HCT116 (cell line): ENCODE measurements at places on chromosomes 3 and 15.

- no peak for DNase-seq
These were observed 90.8 kb upstream of the CMC1 start for GRCh38 chr3:28150465-28151206.

DNA sequence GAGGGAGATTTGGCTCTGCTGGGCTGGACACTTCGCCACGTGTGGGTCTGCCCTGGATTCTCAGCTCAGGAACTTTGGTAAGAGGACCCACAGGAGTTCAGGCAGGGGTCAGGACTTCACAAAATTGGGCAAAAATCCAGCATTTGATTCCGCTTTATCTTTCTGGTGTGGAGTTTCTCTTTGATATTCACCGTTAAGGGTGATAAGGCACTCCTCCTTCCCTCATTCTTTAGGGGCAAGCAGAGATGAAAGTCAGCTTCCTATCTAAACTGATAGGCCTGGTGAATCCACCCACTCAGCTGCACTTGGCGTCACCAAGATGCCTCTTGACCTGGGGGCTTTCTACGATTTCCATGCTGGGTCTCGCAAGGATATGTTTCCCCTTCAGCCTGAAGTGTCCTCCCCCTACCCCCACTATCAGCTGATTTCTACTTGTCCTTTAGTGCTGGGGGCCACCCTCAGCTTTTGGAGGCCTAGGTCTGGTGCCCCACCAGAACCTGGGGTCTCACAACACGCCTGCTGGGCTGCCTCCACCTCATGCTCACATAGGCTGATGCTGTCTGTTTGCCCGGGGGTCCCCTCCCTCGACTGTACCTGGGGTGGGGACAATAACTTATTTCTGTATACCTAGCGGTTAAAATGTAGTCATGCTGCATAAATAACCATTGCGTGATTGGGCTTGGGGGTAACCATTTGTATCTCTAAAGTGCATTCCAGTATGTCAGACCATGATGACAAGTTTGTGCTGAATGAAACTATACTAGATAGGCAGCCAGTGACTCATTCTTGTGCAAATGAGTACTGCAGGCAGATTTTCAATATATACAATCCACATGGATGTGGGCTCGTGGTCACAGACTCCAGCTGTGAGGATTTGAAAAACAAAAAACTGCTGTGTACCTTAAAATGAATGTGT is 248.3 kb downstream of the ADAMTS17 start:
- no peak for DNase-seq

- no peak for DNase-seq
These were observed 20.4 kb upstream of the MAP6D1 start for GRCh38 chr3:183845608-183846288.

DNA sequence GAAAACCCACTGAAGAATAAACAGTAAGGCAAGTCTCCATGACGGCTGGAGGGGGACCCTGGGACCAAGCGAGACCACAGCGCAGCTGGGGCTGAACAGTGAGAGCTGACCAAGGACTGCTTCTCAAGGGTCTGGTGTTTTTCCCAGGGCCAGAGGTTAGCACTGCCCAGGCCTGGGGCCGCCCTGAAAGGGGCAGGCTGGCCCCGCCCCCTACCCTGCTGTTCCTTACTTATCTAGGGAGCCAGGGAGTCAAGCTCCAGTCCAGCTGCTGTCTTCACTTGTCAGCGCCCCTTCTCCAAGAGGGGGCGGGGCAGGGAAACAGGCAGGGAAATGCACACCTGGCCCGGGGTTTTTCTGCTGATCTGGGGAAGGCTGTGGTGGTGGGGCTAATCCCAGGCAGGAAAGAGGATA is 51.6 kb upstream of the HACD2 start:
- no peak for DNase-seq

GRCh38 chr15:26887926-26888666 is 21.2 kb downstream of the GABRA5 start:
- DNase-seq, result no peak

- DNase-seq, result no peak
These were observed 73.3 kb upstream of the RAD18 start for GRCh38 chr3:9036404-9037131.

GRCh38 chr15:95830281-95830680 is 500.2 kb upstream of the NR2F2 start:
- no peak for DNase-seq

- DNase-seq, result no peak
These were observed 60.8 kb upstream of the MEF2A start for GRCh38 chr15:99504823-99505551.

- DNase-seq, result no peak
These were observed 12.6 kb downstream of the IFT57 start for GRCh38 chr3:108209579-108209978.

GRCh38 chr3:8200996-8201395 is 300.6 kb upstream of the LMCD1 start:
- DNase-seq, result no peak

- no peak for DNase-seq
These were observed 300.2 kb upstream of the SLCO3A1 start for GRCh38 chr15:91553196-91553854.

DNA sequence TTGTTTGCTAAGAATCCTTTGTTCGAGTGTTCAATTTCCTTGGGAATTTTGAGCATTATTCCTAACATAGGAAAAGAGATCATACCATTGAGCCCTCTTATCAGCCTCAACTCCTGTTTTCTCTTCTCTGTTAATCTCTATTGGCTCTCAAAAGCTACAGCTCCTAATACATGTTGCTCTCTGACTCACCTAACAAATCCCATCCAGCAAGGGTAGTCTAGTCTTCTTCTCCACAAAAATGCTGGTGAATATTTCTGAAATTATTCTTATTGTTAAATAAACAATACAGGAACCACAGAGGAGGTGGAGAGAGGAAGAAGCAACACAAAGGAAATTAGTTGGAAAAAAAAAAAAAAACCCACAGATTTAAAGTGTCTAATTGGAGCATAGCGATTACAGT is 325.8 kb upstream of the NAALADL2 start:
- DNase-seq, result no peak

DNA sequence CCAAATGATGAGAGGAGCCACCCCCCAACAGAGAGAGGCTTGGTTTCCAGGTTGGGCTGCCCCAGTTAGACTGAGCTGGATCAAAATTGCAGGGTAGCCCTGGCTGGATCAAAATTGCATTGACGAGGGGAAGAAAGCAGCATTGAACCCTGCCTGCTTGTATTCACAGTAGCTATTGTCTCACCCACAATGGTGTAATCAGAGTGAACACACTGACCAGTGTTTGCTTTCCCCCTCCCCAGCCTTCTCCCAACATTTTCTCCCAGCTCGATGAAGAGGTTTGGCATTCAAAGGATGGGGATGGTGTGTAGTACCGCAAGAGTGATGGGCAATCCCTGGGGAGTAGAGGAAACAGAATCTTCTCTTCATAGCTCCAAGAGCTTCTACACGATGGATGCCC is 223.8 kb downstream of the ADAMTS9 start:
- DNase-seq, result no peak

DNA sequence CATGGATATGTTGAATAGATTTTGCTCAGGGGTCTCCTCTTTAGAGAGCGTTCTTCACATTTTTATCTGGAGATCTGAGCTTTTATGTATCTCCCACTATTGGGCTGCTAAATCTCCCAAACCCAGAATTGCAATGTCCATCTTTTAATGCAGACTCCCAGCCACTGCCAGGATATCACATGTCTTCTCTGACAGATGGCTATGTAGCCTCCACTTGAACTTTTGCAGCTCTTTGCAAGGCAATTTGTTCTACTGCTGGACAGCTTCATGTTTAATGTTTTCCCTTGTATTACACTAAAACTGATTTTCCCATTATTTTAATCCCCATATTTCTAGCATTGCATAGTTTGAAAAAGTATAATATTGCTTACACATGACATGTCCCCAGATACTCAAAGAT is 177.2 kb downstream of the LPP start:
- no peak for DNase-seq

GRCh38 chr15:67125589-67126502 is 60.4 kb downstream of the SMAD3 start:
- DNase-seq, result peak; percentile 86

DNA sequence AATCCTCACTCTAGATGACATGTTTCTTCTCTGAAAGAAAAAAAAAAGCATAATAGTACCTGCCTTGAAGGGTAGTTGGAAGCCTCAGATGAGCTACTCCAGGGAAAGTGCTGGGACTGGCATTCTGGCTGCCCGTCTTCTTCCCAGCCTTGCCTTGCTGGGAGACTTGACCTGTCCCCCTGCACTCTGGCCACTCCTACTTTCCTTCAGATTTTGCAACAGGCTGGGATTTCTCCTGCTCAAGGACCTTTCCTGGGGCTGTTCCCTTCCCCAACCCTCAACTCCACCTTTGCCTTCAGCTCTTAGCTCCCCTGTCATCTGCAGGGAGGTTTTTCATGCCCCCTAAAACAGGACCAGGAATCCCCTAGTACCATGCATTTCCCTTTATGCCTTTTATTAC is 609.9 kb upstream of the CFAP20DC start:
- DNase-seq, result no peak

DNA sequence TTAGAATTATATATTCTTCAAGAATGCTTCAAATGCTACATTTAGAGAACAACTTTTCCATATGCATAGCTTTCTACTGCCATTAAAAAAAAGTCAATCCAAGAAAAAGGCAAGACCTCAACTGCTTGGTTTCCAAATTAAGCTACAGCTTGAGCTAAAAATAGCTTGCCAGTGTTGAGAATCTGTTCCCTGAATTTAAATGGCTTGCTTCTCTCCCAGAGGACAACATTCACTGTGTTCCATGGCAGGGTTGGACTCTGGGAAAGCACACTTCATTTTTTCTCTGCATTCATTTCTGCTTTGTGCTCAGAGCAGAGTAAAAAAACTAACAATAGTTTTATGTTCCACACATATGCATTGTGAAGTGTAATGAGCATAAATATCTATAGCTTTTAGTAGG is 50.3 kb upstream of the ACTL6A start:
- DNase-seq, result no peak

- no peak for DNase-seq
These were observed 287.3 kb upstream of the TPRG1 start for GRCh38 chr3:188884299-188885043.

GRCh38 chr3:136984837-136985236 is 27.1 kb downstream of the IL20RB start:
- no peak for DNase-seq

GRCh38 chr3:18743761-18744160 is 318.6 kb upstream of the SATB1 start:
- DNase-seq, result no peak

DNA sequence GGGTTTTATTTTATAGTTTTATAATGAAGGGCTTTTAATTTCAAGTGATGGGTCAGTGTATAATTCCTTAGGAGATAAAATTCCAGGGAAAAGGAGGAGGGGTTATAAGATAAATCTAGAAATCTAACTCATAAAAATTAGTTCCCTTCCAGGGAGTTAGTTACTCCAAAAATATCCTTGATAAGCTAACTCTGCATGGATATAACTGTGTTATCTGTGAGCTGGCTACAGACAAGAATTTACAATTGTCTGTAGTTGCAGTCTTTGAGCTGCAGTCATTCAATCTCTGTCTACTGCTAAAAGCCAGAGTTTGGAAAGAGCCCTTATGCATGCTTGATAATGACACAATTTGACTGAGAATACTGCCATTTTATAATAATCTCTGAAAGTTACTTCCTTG is 432.3 kb upstream of the TPRG1 start:
- DNase-seq, result no peak

DNA sequence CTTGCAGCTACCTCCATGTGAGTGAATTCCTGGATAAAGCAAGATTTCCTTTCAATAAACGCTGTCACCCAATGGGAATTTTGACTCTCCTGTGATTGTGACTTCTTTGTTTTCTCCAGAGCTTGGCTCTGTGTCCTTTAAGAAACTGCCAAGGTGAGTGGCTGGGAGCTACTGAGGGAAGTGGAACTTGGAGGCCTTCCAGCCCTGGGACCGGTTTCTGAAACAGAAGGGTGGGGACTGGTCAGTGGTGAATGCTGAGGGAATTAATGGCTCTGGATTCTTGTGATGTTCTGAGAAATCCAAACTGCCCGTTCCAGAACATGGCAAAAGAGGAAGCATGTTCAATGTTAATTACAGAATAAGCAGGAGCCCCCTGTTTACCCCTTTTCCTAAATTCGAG is 41.1 kb upstream of the MYZAP start:
- DNase-seq, result no peak

DNA sequence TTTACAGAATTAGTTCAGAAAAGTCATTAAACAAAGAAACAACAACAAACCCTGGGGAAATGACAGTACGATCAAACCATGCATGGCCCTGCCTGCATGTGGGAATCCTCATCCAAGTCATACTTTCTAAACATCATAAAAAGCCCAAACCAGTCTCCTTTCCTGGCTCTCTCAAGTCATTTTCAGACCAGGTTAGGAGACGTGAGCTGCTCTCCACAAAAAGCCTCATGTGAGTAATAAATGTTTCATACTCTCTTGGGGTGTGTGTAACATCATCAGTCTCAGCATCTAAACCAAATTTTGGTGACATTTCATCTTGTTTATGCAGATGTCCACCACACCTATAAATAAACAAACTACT is 18.9 kb downstream of the GREM1 start:
- no peak for DNase-seq

DNA sequence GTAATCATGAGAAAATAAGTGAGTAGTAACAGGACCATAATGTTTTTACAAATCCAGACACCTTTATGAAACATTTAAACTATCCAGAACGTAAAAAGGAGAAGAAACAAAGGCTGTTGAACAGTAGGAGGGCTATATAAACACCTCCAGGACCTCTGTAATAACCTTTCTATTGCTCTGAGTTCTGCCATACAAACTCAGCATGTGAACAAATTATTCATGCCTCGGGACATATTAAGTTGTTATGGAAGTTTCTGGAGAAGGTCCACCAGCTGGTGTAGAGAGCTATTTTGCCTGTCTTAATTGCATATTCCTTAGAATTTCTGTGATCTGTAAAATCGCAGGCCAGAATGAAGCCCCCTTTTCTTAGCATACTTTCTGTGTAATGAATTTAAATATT is 256.3 kb downstream of the UBE2E2 start:
- no peak for DNase-seq

DNA sequence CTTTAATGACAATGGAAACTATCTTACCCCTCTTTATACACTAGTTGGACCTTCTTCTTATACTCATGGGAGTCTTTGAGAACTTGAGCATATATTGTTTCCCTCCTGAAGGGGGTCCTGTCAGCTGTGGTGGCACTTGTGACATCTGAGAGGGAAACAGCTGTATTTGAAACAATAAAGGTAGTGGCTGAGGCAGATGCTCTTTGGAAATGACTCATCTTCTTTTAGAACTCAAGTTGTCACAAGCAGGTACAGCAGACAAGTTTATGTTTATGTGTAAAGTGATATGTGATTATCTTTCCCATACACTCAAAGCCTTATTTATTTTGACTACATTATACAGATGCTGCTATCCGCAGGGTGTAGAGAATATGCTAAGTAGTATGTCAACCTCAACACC is 220.0 kb upstream of the GRM7 start:
- DNase-seq, result no peak
